ENCODE measurements at places on chromosomes 11 and 22. TPM values are rescaled to one million over a fixed set of nuclear protein-coding genes. Genes with fewer than 3 reads are reported as not detected.

The FKBP2 gene
- total RNA-seq: 30.8 TPM

The NECTIN1 gene
- 35.6 TPM for total RNA-seq

The PHF21B gene
- total RNA-seq: 13.1 TPM

The NUCB2 gene
- total RNA-seq: 102 TPM

The CCDC73 gene
- total RNA-seq: not detected

The KCNC1 gene
- total RNA-seq: 5.5 TPM

The FGF3 gene
- not detected for total RNA-seq

The BDNF gene
- total RNA-seq: 5.2 TPM

The MACROD1 gene
- total RNA-seq: 22.4 TPM

The GAS2 gene
- 60.0 TPM for total RNA-seq

The TMEM191C gene
- 1.6 TPM for total RNA-seq

The BRSK2 gene
- total RNA-seq: 50.6 TPM

The PAMR1 gene
- 20.3 TPM for total RNA-seq

The CREB3L1 gene
- total RNA-seq: 35.6 TPM

The OR56A1 gene
- 0.11 TPM for total RNA-seq

The OR52E6 gene
- not detected for total RNA-seq

The NXPE1 gene
- not detected for total RNA-seq

The NTM gene
- total RNA-seq: 81.8 TPM

The APOL5 gene
- total RNA-seq: 0.44 TPM

The CDPF1 gene
- 19.4 TPM for total RNA-seq

The CASP5 gene
- not detected for total RNA-seq

The PHOX2A gene
- total RNA-seq: not detected

The CHEK1 gene
- 13.7 TPM for total RNA-seq

The CDHR5 gene
- total RNA-seq: 0.88 TPM

The CTSD gene
- total RNA-seq: 167 TPM

The VWA5A gene
- total RNA-seq: 23.7 TPM

The CRACR2B gene
- total RNA-seq: 9.5 TPM

The DBX1 gene
- not detected for total RNA-seq

The SMIM35 gene
- total RNA-seq: 0.11 TPM

The RASD2 gene
- total RNA-seq: 1.0 TPM

The CSKMT gene
- total RNA-seq: 4.7 TPM

The CCDC116 gene
- 0.27 TPM for total RNA-seq

The ENTHD1 gene
- total RNA-seq: not detected

The PHLDA2 gene
- not detected for total RNA-seq

The OMP gene
- total RNA-seq: not detected

The ABCC8 gene
- 10.6 TPM for total RNA-seq

The LRRC56 gene
- 1.2 TPM for total RNA-seq

The DDX25 gene
- 5.6 TPM for total RNA-seq

The B3GAT1 gene
- total RNA-seq: 19.8 TPM

The DCUN1D5 gene
- 50.9 TPM for total RNA-seq

The PANX2 gene
- total RNA-seq: 2.4 TPM

The KCNJ4 gene
- total RNA-seq: 0.93 TPM

The CARD16 gene
- 7.7 TPM for total RNA-seq

The GVQW3 gene
- 20.3 TPM for total RNA-seq

The GPHA2 gene
- not detected for total RNA-seq

The SCYL1 gene
- 57.6 TPM for total RNA-seq

The DRICH1 gene
- total RNA-seq: 0.77 TPM

The UPB1 gene
- total RNA-seq: 2.5 TPM

The FGF4 gene
- total RNA-seq: not detected

The SAA4 gene
- not detected for total RNA-seq

The LDHAL6A gene
- total RNA-seq: not detected

The C11orf97 gene
- not detected for total RNA-seq
